ENCODE measurements at places on chromosomes 5 and 9.

- DNase-seq: no peak
These were observed 58.0 kb upstream of the RPL26L1 start for GRCh38 chr5:172901012-172901780.

GRCh38 chr5:151078490-151079262 lies 2.2 kb downstream of the TNIP1 start:
- peak; percentile 57 for DNase-seq

DNA sequence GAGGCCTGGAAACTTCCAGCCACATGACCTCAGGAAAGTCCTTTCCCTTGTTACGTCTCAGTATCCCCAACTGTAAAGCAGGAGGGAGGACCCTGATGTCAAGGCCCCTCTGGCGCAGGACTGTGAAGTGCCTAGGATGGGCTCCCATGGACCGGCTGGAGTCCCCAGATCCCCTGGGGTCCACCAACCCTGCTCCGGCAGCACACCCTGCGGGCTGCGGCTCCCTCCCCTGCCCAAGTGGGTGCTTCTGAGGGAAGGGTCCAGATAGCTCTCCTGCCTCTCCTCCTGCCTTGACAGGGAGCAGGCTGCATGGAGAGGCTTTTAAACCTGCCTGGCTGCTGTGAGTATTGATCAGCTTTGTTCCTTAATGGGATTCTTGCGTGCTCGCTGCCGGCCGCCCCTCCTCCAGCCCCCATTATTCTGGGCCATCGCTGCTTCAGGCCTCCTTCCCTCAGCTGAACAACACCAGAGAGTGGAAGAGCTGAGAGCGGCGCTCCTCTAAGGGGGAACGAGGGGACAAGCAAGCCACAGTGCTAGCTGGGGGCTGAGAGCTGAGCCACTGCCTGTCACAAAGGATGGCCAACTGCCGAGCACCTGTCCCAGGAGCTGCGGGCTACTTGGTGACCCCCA lies 25.6 kb upstream of the NTNG2 start:
- no peak for DNase-seq

DNA sequence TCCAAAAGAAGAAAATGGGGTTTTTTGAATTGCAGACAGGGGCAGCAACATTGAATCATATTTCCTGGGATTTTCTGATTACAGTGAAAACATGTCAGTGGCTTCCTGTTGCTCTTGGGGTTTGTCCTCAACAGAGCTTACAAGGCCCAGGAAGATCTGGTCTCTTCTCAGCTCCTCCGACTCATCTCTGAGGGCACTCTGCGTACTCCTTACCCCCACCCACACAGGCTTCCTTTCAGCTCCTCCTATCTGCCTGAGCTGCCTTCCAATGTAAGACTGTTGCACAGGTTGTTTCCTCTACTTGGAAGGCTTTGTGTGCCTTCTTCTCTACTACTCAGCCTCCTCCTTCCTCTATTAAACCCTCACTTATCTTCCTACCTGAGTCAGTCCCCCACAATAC lies 245.1 kb upstream of the MEF2C start:
- no peak for DNase-seq

DNA sequence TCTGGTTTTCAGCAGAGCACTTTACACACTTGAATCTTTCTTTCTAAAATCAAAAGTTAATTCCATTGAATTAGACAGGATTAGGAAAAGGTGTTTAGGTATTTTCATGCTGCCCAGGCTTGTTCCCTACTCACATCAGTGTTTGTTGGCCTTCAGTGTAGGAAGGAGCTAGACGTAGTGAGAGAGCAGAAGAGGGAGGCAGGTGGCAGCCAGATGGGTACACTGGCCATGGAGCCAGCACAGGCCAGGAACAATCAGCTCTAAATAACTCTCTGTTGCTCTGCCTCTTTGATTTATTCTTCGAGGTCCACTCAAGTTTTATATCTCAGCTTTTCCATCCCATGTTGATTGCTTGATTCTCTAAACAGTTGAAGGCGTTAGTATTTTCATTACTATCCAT lies 529.6 kb downstream of the PSAT1 start:
- no peak for DNase-seq

GRCh38 chr9:100856238-100856637 lies 172.3 kb upstream of the PLPPR1 start:
- no peak for DNase-seq

GRCh38 chr9:124553738-124554137 lies 46.5 kb upstream of the NR5A1 start:
- no peak for DNase-seq

DNA sequence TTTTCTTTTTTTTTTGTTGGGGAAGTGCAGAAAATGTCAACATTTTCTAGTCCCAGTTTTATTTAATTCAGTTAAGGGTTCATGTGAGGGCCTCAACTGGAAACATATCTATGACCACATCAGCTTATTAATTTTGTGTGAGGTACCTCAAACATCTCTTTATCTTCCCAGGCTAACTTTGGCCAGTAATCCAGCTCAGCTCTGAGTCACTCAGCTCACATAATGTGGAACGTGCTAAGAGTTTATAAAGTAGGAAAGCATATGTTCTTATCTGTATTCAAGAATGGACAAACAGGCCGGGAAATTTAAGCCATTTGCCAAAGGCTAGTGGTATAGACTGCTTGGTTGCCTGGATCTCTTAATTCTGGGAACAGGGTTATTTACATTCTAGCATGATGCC lies 118.4 kb downstream of the INSYN2B start:
- no peak for DNase-seq

DNA sequence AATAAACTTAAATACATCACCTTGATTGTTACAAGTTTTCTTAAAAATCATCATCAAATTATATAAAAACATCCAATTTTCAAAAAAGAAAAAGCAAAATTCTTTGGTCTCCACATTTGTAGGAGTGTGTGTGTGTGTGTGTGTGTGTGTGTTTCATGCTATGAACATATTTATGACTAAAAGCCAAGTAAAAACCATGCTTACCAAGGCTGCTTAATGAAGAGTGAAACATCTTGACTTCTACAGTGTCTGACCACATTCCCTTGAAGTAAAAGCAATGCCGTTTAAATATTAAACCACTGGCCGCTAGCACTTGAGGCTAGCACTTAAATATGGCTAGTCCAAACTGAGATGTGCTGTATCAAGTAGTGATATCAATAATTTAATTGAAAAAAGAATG lies 549.1 kb upstream of the CCNG1 start:
- no peak for DNase-seq

GRCh38 chr5:133581348-133581747 lies 31.0 kb downstream of the FSTL4 start:
- no peak for DNase-seq

DNA sequence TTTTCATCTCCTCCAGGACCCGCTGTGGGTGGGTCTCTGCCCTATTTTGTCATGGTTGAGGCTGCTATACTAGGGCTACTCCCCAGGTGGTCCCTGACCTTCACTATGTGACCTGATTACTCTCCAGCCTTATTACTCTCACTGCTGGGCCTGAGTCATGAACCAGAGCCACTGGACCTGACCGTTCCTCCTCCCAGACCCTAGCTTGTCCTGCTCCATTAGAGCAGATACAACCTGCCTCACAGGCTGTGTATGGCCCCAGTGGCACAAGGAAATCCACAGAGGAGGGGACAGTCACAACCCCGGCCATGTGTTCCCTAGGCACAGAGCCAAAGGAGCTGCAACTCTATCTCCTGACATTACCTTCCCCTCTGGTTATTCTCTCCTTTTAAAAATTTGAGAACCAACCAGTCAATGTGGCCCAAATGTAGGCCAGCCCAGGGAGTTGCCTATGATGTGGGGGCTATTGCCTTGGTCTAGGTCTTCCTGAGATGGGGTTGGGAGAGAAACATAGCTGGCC lies 96.0 kb upstream of the FSTL4 start:
- DNase-seq: no peak

- no peak for DNase-seq
These were observed 52.5 kb upstream of the SEMA6A start for GRCh38 chr5:116626945-116627679.

DNA sequence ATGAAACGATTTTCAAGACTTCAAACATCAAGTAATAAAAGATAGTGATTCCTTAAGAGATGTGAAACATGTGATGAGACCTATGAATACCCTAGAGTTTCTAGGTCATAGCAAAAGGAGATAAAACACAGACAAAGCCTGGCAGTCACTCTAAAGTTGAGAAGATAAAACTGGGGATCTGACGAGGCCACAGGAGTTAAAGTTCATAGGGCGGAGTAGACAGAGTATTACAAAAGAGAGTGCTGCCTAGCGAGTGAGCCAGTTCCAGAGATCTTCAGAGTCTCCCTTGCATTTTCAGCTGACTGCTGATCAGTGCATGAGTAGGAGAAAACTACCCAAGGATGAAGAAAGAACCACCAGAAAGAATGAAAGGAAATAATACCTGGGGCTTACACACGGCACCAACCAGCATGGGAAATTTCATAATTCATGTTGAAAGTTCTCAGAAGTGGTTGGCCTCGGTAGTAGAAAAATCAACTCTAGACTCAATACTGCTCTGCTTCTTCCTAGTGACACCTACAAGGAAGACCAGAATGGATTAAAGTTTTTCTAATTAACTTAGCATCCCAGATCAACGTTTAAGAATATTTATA lies 30.4 kb downstream of the FBXO4 start:
- no peak for DNase-seq

- DNase-seq: peak; percentile 31
These were observed 798 bp downstream of the REEP5 start for GRCh38 chr5:112921026-112921832.

GRCh38 chr9:131297903-131298302 lies 8.4 kb downstream of the PLPP7 start:
- DNase-seq: no peak

GRCh38 chr5:43564289-43564850 lies 7.5 kb upstream of the PAIP1 start:
- DNase-seq: no peak

DNA sequence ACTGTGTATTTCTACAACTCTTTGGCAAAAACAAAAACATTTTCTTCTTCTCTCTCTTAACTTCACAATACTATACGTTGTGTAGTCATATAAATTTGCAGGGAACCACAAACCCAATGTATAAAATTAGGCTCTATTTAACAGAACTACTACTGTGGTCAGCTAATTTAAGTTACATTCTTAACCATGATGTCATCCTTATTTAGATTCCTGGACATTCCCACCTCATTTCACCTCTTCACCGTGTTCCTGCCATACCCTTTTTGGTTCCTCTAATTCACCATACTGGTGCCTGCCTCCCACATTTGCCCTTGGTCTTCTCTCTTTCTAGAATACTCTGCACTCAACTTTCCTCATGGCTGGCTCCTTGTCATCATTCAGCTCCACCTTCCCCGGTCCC lies 75.7 kb upstream of the SH3GL2 start:
- no peak for DNase-seq

GRCh38 chr5:150625831-150626746 lies 14.4 kb upstream of the SYNPO start:
- DNase-seq: no peak

DNA sequence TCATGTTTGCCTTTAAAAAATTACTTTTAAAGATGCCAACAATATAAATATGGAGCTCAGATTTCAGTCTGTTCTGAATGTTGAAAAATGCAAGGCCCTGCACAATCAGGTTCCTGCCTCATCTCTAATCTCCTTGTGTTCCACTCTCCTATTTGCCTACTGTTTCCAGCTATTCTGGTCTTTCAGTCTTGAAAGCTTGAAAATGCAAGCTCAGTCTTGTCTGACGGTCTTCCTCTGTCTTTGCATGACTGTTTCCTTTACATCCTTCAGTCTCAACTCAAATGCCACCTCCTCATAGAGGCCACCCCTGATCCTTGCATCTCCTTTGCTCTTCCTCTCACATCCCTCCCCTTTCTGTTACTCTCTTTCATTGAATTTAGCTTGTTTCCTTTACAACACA lies 354.9 kb downstream of the KIF4B start:
- no peak for DNase-seq

GRCh38 chr5:140795259-140795641 lies 598 bp downstream of the PCDHA2 start:
- no peak for DNase-seq

- DNase-seq: no peak
These were observed 217.3 kb upstream of the KLF4 start for GRCh38 chr9:107706701-107707427.

GRCh38 chr5:138843316-138844124 lies 31.6 kb downstream of the LRRTM2 start:
- no peak for DNase-seq

DNA sequence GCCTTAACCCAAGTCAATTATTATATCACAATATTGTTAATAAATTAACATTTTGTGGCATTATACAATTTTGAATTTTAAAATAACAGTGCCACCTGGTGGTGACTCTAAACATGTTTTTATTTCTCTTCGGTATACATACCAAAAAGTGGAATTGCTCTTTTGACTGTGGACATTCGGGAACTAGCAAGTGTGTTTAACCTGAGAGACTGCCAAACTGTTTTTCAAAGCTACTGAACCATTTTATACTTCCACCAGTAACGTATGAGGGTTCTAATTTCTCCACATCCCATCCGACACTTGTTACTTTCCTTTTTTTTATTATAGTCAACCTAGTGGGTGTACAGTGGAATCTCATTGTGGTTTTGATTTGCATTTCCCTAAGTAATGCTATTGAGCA lies 18.3 kb upstream of the HSDL2 start:
- no peak for DNase-seq

DNA sequence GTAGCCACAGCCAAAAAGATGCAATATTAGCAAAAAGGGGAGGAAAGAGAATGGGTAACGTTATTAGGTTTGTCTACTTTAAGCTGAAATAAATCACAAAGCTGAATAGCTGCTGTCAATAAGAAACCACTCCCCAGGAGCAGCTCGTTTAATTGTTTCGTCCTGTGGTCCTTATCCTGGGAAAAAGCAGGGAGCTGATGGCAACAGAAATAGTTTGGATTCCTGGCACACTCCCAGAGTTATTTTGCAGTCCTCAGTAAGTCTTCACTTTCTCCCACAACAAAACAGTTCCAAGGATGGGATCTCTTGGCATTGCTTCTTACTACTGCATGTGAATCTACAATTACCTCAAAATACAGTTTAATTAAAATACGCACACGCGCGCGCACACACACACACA lies 28.8 kb downstream of the FRMD3 start:
- DNase-seq: no peak

- no peak for DNase-seq
These were observed 400 bp downstream of the HCN1 start for GRCh38 chr5:45695804-45696156.

GRCh38 chr5:87765009-87765408 lies 352.3 kb upstream of the CCNH start:
- DNase-seq: no peak

All from activated gamma-delta T cell treated with anti-CD3 and anti-CD28 coated beads, Interleukin-2, amount 50 U/mL, for 16 hours (primary cell).